ENCODE measurements at places on chromosomes 11 and 22. TPM values are rescaled to one million over a fixed set of nuclear protein-coding genes. Genes with fewer than 3 reads are reported as not detected.

The TMX2 gene
- total RNA-seq: 41.1 TPM

The OR4A16 gene
- total RNA-seq: not detected

The CDON gene
- total RNA-seq: 3.3 TPM

The POU2AF2 gene
- total RNA-seq: not detected

The TRIM22 gene
- total RNA-seq: 11.3 TPM

The MAML2 gene
- total RNA-seq: 1.8 TPM

The CYP2D6 gene
- total RNA-seq: 113 TPM

The TREH gene
- not detected for total RNA-seq

The KCNQ1 gene
- total RNA-seq: 1.9 TPM

- peak; percentile 68 for DNase-seq
Observed at GRCh38 chr22:46044621-46045458, 67.9 kb upstream of the WNT7B start.

- peak; percentile 95 for DNase-seq
Observed at GRCh38 chr11:47184711-47185304, 1.4 kb downstream of the PACSIN3 start.

DNA sequence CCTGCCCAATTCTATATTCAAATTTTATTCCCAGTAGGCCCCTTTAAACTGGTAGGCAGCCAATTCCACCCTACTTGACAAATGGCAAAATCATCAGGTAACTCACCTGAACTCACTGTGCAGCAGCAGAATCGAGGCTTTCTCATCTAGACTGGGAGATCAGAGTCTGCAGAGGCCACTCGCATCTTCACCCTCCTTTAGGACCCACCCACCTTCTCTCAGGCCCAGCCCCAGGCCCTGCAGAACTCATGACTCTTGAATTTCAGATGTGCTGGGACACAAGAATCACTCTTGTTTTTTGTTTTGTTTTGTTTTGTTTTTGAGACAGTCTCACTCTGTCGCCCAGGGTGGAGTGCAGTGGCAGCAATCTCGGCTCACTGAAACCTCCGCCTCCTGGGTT lies 38.8 kb downstream of the MICAL3 start:
- DNase-seq: no peak

GRCh38 chr11:78201096-78201818 lies 12.5 kb downstream of the USP35 start:
- DNase-seq: no peak

DNA sequence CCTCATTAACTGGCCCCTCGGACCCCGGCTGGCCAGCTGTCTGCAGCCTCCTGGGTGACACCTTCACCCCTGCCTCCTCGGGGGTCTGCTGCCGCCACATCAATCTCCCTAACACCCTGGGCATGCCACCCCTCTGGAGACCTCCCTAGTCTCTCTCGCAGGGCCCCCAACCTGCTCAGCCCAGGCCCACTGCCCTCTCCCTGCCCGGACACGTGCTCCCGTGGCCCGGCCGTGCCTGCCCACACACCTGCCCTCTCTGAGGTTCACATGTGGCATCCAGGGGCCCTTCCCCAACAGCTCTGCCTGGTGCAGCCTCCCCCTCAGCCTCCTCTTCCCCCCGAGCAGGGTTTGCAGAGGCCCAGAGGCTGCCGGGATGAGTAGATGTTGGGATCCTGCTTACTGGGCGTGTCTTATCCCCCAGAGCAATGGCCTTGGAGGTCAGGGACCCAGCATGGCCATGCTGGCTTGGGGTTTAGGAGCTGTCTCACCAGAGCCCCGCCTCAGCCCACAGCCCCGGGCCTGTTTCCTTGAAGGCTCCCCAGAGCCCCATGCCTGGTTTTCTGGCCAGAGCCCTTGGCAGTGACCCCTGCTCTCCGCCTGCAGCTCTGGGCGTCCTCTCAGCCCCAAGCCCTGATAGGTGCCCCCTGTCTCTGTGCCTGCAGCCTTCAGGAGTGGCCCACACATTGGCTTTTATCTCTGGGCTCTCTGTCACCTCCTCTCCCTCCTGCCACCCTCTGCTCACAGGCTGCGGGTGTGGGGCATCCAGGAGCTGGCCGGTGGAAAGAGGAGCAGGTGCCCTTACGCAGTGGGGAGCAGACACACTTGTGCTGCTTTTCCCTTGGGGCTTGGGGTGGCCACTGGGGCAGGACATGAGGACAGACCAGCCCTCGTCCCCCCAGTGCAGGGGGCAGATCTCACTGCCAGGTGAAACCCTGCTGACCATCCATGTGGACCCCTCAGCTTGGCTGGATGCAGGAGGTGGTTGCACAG lies 25.7 kb upstream of the SEPTIN5 start:
- DNase-seq: no peak

DNA sequence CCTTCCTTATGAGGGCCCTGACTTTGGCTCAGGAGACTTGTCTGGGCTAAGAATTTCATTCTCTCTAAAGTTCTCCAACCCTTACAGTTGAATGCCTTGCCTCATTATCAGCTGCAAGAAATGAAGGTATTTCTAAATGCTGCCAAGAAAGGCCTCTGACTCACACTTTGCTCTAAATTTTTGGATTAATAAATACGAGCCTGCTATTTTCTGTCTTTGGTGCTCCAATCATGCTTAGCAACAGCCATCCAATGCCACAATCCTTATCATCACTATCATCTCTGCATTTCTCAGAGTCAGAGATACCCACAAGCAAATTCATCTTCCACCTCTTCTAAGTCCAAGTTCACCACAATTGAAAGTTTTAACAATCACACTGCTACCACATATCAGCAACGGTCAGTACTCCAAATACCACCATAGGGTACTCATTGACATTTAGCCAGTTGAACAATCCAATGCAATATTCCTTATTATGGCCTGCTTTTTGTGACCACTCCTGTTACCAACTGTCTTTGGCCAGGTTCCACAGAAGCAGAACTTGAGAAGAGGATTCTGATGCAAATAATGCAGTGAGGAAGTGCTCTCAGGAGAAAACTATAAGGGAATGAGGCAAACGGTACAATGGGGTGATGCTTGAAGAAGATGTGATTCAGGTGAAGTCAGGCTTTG lies 5.7 kb downstream of the PATE2 start:
- DNase-seq: no peak

- DNase-seq: no peak
Observed at GRCh38 chr11:37552284-37552683, 954.2 kb upstream of the RAG2 start.

GRCh38 chr22:19062139-19062942 lies 59.9 kb downstream of the DGCR2 start:
- DNase-seq: no peak

DNA sequence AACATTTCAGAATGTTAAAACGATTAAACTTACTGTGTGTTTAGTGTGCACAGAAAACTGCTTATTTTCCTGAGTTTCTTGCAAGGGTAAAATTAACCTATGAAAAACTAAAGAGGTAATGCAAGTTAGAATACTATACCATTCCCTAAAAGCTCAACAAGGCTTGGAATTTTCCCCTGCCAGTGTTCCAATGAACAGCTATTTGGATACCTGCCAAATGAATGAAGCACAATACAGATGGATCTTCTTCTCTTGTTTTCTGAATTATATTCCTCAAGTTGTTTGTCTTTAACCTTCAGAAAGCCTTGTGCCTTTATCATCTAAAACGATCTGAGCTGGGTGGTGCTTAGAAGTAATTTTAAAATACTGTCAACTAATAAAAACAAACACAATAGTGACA lies 204.5 kb downstream of the LRRC4C start:
- DNase-seq: no peak

- DNase-seq: no peak
Observed at GRCh38 chr11:126024123-126024522, 38.5 kb downstream of the CDON start.

DNA sequence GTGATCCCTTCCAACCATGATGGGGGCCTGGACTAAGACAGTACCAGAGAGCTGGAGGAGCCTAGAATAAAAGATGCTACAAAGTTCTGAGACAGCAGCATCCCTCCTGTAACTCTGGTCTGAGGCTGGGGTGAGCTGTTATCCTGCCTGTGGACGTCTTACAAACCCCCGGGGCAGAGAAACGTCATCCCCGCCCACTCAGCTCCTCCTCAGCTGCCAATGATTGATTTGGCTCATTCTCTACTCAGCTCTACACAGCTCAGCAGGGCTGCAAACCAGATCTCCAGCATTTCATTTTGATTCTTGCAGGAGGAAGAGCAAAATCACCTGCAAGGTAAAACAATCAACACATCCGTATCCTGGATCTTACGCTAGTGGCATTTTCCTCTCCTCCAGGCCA lies 55.5 kb downstream of the CSNK2A3 start:
- no peak for DNase-seq

DNA sequence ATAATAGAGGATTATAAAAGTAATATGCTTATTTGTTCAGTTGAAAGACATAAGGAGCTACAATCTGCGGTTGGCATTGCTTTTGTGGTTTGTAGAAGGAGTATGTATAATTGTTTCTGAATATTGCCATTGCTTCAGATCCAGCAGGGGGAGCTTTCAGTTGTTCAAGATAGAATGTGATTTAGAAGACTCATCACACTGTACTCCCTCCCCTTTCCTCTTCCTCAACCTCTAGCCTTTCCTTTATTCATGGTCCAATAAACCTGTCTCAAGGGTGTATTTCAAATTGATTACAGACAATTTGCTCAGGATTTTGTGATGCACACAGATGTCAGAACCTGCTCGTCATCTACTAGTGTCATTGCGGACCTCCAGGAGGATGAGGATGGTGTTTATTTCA lies 9.8 kb downstream of the PRMT3 start:
- DNase-seq: no peak

DNA sequence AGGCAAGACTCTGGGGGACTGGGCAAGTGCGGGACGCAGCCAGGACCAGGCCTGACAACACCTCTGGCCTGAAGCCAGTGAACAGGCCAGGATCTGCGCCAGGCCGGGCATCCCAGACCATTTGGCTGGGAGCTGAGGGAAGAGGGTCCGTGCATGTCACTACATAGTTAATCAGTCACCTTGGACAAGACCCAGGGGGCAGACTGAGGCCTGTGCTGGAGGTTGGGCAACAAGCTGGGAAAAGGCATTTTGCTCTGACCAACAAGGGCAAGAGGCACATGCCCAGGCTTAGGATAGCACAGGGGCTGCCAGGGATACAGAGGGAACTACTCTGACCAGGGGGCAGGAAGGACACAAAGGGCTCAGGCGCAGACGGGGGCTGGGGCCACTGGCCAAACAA lies 7.0 kb upstream of the CHADL start:
- peak; percentile 75 for DNase-seq

GRCh38 chr11:61092908-61093763 lies 9.2 kb upstream of the CD5 start:
- DNase-seq: no peak

DNA sequence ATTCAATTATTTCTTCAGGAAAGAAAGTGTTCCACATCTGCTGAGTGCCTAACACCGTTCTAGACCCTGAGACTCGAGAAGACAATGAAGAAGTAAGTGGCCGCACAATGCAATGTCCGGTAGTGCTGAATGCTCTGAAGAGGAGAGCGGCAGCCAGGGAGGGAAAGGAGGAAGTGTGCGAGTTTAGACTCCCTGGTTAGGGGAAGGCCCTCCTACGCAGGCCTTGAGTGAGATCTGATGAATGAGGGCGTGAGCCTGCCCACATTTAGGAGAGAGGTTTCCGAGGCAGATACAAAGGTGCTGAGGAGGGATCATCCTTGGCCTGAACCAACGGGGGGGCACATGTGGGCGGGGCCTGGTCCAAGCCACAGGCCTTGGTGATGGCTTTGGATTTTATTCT lies 558.6 kb downstream of the NTM start:
- DNase-seq: no peak

DNA sequence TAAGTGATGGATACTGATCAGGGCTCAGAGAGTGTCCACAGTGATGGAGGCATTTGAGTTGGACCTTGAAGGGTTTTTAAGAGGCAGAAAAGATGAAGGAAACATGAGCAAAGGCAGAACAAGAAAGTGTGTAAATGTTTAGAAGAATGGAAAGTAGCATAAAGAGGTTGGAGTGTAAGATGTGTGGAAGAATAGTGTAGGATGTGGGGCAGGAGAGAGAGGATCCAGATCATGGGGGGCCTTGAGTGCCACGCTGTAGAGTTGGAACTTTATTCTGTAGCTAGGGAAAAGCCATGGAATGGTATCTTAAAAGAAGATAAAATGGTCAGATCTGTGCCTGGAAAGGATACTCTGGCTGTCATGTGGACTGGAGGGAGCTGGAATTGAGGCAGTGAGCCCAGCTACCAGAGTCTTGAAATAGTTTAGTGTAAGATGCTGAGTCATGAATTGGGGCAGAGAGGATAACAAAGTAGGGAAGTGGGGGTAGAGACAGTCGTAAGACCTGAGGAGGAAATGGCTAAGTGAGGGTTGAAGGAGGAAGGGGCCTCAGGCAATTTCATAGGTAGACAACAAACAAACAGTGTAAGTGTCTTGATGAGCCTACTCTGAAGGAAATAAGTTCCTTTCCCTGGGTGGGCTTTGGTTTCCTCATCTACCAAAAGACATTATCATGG lies 6.7 kb downstream of the KCNE3 start:
- DNase-seq: no peak

DNA sequence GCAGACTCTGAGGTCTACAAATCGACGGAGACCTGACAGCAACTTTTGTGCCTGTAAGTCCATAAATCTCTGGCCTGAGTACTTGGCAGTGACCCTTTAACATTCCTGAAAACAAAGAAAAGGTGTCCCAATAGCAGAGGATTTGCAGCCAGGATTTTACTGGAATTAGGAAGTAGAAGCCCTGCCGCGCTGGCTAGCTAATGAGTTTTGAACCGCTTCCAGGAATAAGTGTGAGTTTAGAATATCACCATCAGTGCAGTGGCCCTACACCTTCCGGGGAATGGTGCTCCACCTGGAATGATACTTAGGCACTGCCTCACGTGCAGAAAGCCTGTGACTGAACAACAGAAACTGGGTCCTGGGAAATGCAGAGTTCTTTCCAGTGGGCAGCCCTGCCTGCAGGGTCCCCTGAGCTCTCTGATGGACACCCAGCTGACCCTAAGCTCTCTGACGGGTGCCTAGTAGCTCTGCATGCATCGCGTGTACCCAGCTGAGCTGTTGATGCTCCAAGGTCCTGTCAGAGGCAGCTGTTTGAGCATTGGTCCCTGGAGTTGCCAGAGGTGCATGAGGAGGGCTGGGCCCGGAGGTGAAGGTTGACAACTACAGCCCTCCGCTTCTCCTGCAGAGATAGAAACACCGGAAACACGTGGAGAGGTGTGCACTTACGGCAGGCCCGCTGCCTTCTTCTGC lies 380.9 kb downstream of the TBC1D22A start:
- DNase-seq: no peak

GRCh38 chr22:17116572-17117330 lies 4.4 kb downstream of the TMEM121B start:
- no peak for DNase-seq

GRCh38 chr11:115612046-115612730 lies 108.0 kb upstream of the CADM1 start:
- DNase-seq: no peak

DNA sequence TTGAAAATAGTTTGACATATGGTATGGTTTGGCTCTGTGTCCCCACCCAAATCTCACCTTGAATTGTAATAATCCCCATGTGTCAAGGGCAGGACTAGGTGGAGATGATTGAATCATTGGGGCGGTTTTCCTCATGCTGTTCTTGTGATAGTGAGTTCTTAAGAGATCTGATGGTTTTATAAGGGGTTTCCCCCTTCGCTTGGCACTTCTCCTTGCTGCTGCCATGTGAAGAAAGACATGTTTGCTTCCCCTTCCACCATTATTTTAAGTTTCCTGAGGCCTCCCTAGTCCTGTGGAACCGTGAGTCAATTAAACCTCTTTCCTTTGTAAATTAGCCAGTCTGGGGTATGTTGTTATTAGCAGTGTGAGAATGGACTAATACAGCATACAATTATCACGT lies 7.7 kb downstream of the KCTD21 start:
- DNase-seq: no peak

All from right lobe of liver (tissue), 6 donors.